ENCODE measurements at places on chromosomes 4 and X.

DNA sequence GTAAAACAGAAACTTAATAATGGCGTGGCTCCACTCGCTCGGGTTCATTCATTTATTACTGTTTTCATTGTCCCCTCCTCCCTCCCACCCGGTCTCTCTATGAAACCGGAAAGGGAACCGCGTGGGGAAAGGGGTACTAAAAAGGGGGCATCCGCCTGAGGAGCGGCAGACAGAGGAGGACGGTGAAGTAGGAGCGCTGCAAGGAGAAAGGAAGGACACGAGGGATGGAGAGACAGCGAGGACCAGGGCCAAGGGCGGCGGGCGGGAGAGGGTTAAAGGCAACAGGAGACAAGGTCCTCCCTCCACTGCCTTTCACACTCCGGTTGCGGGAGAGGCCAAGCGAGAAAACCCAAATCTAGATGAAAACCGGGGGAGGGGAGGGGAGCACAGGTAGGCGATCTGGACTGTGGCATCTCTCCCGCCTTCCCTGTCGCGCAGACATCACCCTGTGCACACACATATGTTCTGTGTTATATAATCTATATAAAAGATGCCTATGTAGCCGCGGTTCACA, 829 bp downstream of the ELOVL6 start:
- DNase-seq = no peak

GRCh38 chr4:7981738-7982394, 42.2 kb upstream of the AFAP1 start:
- no peak for DNase-seq

- no peak for DNase-seq
Measured at GRCh38 chr4:151628001-151628608, 132.7 kb downstream of the GATB start.

GRCh38 chr4:28886934-28887333, 1833.2 kb upstream of the PCDH7 start:
- no peak for DNase-seq

DNA sequence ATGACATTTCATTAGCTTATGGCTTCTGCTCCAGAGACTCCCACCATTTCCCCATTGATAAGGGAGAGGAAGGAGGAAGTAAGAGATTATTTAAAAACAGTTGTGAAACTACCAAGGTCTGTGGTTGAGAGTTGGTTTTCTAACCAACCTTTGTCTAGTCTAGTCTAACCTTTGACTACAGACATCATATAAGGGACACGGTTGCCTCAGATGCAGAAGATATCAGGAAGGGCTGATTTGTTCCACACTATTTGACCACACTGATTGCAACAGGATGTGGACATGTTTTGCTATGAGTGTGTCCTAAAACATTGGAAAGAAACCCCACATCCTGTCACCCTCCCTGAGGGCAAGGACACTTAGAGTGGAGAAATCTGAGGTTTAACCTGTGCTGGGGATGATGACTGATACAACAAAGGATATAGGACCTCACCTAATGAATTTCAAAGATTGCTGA, 53.0 kb downstream of the COQ2 start:
- no peak for DNase-seq

DNA sequence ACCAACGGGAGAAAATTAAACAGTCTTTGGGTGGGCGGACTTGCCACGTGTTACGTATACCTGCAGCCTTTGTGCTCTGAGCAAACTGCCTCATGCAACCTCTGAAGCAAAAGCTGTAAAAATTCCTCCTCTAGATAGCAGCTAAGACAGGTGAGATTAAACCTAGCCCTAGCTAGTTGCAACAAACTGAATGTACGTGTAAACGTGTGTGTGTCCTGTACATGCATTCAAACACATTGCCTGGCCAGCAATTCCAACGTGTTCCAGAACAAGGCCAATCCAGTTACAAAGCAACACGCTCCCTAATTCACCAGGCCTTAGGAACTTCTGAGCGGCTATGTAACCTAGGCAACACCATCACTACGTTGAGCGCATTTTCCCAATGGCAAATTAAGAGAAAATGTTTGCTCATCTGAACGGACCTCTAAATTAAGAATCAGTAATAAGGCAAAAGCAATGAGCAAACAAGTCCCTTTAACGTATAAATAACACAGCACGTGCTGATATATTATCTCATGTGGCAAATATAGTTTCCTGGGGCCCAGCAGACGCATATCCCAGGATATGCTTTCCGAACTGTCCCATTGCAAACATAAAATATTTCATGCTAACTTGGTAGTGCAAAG, 792 bp downstream of the PPID start:
- DNase-seq = no peak

- DNase-seq = no peak
Measured at GRCh38 chr4:84028340-84028739, 470.8 kb downstream of the NKX6-1 start.

DNA sequence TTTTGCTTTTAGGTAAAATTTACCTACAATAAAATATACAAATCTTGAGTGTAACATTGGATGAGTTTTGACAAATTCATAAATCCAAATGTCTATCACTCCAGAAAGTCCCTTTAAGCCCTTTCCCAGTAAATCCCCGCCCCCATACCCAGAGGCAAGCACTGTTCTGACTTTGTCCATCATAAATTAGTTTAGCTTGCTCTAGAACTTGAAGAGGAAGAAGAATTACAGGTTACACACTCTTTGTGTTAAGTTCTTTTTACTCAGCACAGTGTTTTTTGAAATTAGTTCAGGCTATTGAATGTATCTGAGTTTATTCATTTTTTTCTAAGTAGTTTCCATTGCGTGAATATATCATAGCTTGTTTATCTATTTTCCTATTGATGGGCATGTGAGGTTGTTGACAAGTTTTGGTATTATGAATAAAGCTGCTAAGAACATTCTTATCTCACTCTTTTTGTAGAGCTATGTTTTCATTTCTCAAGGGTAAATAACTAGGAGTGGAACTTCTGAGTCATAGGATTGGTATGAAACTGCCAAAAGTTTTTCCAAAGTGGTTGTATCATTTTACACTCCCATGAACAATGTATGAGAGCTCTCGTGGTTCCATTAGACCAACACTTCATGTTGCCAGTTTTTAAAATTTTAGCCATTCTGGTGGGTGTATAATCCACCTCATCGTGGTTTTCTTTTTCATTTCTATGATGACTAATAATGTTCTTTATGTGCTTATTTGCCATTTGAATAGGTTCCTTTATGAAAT, 22.4 kb upstream of the HPSE start:
- no peak for DNase-seq

DNA sequence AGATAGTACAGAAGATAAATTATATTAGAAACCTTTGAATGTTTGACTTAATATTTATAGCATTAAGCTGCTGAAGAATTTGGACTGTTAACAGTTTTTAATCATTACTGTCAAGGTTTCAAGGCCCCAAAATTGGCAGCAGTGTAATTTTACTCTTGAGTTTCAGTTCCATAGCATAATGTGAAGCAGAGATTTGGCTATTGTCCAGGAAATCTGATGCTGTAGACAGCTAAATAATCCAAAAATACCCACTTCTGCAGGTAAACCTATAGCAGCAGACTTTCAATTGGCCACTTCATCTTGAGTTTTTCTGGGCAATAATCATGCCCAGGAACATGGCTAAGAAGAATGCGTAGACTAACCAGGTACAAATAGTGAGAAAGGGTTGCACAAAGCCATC, 85.0 kb downstream of the RCHY1 start:
- no peak for DNase-seq

- no peak for DNase-seq
Measured at GRCh38 chr4:24112466-24112865, 222.6 kb upstream of the PPARGC1A start.

GRCh38 chrX:129781134-129781672, 1.5 kb downstream of the SASH3 start:
- no peak for DNase-seq

DNA sequence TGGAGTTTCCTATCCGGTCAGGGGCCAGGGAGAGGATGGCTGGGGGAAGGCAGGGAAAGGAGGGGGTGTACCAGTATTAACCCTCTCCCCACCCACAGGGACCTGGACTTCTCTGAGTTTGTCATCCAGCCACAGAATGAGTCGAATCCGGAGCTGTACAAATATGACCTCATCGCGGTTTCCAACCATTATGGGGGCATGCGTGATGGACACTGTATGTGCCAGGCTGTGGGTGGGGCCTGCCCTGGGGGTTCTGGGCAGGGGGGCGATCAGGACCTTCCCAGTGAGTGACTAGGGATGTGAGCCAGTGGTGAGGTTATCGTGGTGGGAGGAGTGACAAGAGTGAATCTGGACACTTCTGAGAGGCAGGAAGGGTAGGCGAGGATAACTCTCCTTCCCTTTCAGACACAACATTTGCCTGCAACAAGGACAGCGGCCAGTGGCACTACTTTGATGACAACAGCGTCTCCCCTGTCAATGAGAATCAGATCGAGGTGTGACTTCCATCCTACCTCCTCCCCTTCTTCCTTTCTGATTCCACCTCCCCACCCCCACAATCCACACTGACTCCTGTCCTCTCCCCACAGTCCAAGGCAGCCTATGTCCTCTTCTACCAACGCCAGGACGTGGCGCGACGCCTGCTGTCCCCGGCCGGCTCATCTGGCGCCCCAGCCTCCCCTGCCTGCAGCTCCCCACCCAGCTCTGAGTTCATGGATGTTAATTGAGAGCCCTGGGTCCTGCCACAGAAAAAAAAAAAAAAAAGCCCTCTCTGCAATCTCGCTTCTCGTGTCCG, 14.6 kb downstream of the USP11 start:
- DNase-seq = no peak

- DNase-seq = no peak
Measured at GRCh38 chr4:54076673-54077072, 12.3 kb upstream of the CHIC2 start.

- no peak for DNase-seq
Measured at GRCh38 chr4:111618908-111619307, 526.3 kb upstream of the FAM241A start.
